ENCODE measurements at places on chromosomes 12 and 14.

GRCh38 chr12:47650469-47650868 lies 55.4 kb downstream of the RPAP3 start:
- DNase-seq: no peak

DNA sequence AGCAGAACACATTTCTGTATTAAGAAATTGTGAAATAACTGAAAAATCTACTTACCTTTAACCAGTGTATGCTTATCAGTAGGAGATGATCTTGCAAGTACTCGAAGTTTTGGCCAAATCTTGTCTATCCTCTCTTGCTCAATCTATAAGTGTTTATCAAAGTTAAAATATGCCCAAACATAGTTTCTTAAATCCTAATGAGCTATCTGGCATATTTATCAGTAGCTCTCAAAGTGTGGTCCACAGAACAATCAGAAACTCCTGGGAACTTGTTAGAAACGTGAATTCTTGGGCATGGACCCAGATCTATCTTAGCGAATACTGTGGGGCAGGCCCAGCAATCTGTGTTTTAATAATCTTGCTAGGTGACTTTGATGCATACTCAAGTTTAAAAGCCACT lies 84.5 kb upstream of the POC1B start:
- no peak for DNase-seq

GRCh38 chr14:90820958-90821357 lies 4.7 kb upstream of the TTC7B start:
- DNase-seq: no peak

DNA sequence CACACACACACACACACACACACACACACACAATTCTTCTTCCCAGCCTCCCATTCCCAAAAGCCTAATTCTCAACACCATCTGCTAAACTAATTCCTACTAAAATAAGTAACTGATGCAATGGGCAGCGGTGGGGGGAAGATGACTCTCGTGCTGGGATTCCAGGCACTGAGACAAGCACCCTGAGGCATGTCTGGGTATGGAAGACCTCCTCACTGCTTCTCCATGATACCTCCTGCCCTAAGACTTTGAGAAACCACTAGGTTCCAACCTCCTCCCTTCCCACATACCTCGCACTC lies 789 bp upstream of the VWF start:
- DNase-seq: no peak

GRCh38 chr12:106885541-106886249 lies 70.0 kb upstream of the TMEM263 start:
- no peak for DNase-seq

DNA sequence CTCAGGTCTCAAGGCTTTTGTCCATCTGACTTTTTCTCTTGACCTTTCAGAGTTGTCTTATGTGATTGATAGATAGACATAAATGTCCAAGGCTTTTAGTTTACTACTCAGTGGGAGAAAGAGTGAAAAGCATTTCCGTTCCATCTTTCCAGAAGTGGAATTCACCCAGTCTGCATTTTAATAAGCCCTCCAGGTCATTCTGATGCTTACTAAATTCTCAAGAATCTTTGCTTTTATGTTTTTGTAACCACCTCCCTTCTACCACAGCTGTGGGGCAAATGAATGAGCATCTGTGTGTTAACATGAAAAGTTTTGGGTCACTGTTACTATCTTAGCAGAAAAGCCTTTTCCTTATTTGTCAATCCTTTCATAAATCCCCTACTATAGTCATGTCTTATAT lies 251.4 kb downstream of the LRIG3 start:
- DNase-seq: no peak

- no peak for DNase-seq
Observed at GRCh38 chr14:103530390-103530789, 1.4 kb downstream of the TRMT61A start.

DNA sequence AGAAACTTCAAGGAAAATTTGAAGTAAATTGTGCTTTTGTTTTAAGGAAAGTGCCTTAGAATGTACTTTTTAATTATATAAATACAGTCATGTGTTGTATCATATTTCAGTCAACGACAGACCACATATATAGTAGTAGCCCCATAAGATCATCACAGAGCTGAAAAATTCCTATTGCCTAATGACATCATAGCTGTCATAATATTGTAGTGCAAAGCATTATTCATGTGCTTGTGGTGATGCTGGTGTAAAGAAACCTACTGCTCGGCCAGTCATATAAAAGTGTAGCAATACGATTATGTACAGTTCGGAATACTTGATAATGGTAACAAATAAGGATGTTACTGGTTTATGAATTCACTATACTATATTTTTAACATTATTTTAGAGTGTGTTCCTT lies 198.9 kb upstream of the SLC16A7 start:
- no peak for DNase-seq

GRCh38 chr14:67738740-67739504 lies 37.2 kb downstream of the RDH12 start:
- no peak for DNase-seq

DNA sequence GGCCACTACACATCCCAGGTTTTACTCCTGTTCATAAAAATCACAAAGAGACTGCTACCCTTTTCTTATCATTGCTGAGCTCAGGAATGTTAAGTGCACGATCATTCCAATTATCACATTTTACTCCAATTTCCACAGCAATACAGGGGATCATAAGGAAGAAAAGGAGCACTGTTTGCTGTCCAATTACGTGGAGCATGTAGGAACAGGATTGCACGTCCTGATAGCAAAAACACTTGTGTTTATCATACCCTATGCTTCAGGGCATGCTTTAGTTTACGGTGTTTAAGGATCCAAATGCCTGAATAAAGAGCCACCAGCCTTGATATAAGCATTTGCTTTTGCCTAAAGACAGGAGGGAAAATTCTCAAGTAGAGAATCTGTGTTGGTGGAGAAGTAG lies 155.4 kb upstream of the EGLN3 start:
- DNase-seq: no peak

GRCh38 chr12:94763462-94763861 lies 113.1 kb upstream of the TMCC3 start:
- no peak for DNase-seq
